ENCODE measurements at places on chromosomes 6 and 20.

GRCh38 chr6:108735310-108736001 lies 112.8 kb upstream of the ARMC2 start:
- no peak for DNase-seq

- DNase-seq, result no peak
Measured at GRCh38 chr6:144855812-144856531, 570.8 kb downstream of the UTRN start.

- no peak for DNase-seq
Measured at GRCh38 chr6:134368670-134369069, 50.8 kb upstream of the SGK1 start.

DNA sequence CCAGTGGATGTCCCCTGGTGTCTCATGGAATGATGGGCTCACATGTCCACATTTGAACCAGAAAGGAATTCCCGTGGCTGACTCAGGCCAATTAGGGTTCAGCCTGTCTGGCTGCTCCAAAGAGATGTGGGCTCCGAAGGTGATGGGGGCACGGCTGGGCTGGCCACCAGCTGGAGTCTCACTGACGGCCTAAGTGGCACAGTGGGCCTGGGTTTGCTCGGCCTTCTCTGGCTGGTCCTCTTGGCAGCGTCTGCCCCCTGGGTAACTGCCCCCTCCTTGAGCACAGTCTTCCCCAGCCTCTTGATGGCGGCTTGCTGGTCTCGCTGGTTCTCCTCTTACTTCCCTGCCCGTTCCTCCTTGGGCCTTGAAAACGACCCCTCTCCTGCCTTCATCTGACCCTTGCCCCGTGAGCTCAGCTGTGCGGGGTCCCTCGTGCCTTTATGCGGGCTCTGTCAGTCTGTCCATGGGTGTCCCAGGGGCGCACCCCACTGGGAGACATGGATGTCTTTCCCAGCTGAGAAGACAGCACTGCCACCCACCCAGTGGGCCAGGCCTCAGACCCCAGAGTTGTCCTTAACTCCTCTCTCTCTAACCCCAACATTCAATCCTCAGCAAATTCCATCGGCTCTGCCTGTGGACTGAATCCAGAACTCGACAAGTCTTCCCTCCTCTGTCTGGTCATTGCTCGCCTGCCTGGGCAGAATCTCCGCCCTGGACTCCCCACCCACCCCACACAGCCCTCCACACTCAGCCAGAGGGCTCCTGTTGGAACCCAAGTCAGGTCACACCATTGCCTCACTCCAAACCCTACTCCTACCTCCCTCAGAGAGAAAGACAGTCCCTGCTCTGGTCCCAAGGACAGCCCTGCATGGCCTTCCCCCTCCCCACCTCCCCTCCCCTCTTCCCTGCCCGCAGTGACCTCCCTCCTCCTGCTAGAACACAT lies 78.7 kb downstream of the CEBPB start:
- no peak for DNase-seq
